ENCODE measurements at places on chromosomes 1 and 21. TPM values are rescaled to one million over a fixed set of nuclear protein-coding genes. Genes with fewer than 3 reads are reported as not detected.

Gene CD101
- 37.4 TPM for total RNA-seq

Gene SH3GLB1
- total RNA-seq: 105 TPM

Gene FAM229A
- total RNA-seq: 9.3 TPM

Gene PROX1
- total RNA-seq: 14.1 TPM

Gene UQCRHL
- total RNA-seq: 0.93 TPM

Gene HAPLN2
- total RNA-seq: 0.78 TPM

Gene MCOLN2
- total RNA-seq: 10.1 TPM

Gene PDZK1IP1
- total RNA-seq: 41.2 TPM

Gene ACKR1
- 146 TPM for total RNA-seq

Gene TTC13
- 18.6 TPM for total RNA-seq

Gene LCA5L
- 1.8 TPM for total RNA-seq

Gene MPZ
- 2.5 TPM for total RNA-seq

Gene OLIG1
- total RNA-seq: 1.6 TPM

Gene KRTAP21-2
- total RNA-seq: not detected

Gene GTF2B
- total RNA-seq: 20.8 TPM

Gene ZBTB8B
- total RNA-seq: not detected

Gene HPDL
- not detected for total RNA-seq

Gene TTLL10
- total RNA-seq: not detected

Gene MTMR11
- 17.1 TPM for total RNA-seq

Gene B3GALT2
- total RNA-seq: 6.8 TPM

Gene RGSL1
- total RNA-seq: not detected

Gene FCRLB
- total RNA-seq: 2.0 TPM

Gene TLCD4
- total RNA-seq: 13.6 TPM

Gene MTARC1
- total RNA-seq: 25.2 TPM

Gene GPR25
- 0.32 TPM for total RNA-seq

Gene ATXN7L2
- 4.6 TPM for total RNA-seq

Gene F5
- total RNA-seq: 1.6 TPM

Gene DNM3
- 15.4 TPM for total RNA-seq

Gene C4BPA
- 175 TPM for total RNA-seq

Gene LHX8
- total RNA-seq: not detected
